Chondrocyte (in vitro differentiated cells): ENCODE measurements at places on chromosomes 13 and 19. TPM values are rescaled to one million over a fixed set of nuclear protein-coding genes. Genes with fewer than 3 reads are reported as not detected.

Gene RPS16
- 1,022 to 1,375 TPM (median 1,065 TPM) in 3 replicates for total RNA-seq

Gene FIZ1
- 11.3 to 14.7 TPM (median 14.4 TPM) in 3 replicates for total RNA-seq

Gene COL5A3
- total RNA-seq = 24.8 to 65.9 TPM (median 63.6 TPM) in 3 replicates

Gene LIM2
- not detected in 3 replicates for total RNA-seq

Gene EDNRB
- total RNA-seq = 0.12 TPM in 1 of 3 replicates, not detected in the others

Gene RFPL4AL1
- total RNA-seq = not detected in 3 replicates

Gene SYT3
- 0.28 to 0.77 TPM (median 0.47 TPM) in 3 replicates for total RNA-seq

Gene ZNF616
- total RNA-seq = 12.8 to 18.6 TPM (median 13.6 TPM) in 3 replicates

Gene BEST2
- total RNA-seq = not detected in 3 replicates

Gene CEACAM7
- total RNA-seq = not detected in 3 replicates

Gene USHBP1
- not detected in 3 replicates for total RNA-seq

Gene KRTDAP
- not detected in 3 replicates for total RNA-seq

GRCh38 chr13:22936228-22936627 is 244.6 kb upstream of the SGCG start:
- no peak for DNase-seq

- no peak for DNase-seq
These were observed 54.3 kb downstream of the SLAIN1 start for GRCh38 chr13:77751513-77752456.

- DNase-seq = no peak
These were observed 2.7 kb downstream of the PRKACA start for GRCh38 chr19:14114854-14115253.

- DNase-seq = no peak
These were observed 84.6 kb downstream of the CRYL1 start for GRCh38 chr13:20441056-20441455.

- DNase-seq = peak; percentile 90
These were observed 1.2 kb downstream of the KLF2 start for GRCh38 chr19:16325641-16326400.

DNA sequence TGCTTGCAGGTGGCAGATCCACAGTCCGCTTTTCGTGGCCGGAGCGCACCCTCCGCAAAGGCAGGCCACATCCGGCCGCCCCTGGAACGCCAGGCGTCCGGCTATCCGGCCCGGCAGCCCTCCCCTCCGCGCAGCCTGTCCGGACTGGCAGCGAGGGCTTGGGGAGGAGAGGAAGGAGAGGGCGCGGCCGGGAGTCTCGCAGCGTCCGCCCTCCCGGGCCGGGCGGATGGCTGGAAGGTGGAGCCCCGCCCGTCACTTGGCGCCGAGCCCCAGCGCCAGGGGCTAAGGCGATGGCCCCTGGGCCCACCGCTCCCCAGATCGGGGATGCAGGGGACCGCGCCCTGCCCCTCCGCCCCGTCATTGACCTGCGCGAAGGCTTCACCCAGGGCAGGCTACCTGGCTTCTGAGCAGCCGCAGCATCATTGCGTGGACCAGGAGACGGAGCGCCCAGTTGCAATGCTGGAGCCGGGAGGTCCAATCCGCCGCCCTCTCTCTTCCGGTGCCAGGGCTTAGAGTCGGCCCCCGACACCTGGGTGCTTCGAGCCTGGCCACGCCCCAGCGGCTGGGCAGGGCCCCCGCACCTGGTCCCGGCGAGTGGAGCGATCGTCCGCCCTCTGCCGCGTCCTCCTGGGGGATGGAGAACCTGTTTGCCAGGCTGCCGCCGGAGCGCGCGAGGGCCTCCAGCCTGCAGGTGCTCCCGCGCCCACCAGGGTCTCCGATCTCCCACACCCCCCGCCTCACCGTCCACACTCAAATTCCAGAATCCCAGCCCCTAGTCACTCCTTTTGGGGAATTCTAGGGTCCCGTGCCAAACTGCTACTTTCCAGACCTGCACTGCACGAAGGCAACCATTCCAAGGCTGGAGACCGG is at the start of gene FUT1:
TSS of gene FUT1 (minus strand) at position 146 of the 870 bp plus-strand sequence. CDS start 1,360 bp downstream, outside the sequence.
- DNase-seq = no peak

DNA sequence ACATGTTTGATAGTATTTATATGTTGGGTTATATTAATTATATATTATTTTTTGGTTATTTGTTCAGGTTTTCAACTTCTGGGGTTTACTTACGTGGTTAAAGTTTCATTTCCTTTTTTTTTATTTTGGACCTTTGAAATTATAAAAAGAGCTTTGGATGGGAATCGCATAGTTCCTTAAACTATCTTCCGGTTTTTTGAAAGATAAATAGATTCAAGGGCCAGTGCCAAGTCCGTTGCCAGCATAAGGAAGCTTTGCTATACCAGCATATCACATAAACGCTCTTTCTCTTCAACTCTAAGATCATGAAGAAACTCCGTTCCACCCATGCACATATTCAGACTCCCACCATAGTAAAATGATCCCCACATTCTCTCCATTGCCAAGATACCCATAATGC is 7.4 kb upstream of the OXGR1 start:
- DNase-seq = no peak

GRCh38 chr13:74562381-74562780 is 428.2 kb upstream of the KLF12 start:
- no peak for DNase-seq

DNA sequence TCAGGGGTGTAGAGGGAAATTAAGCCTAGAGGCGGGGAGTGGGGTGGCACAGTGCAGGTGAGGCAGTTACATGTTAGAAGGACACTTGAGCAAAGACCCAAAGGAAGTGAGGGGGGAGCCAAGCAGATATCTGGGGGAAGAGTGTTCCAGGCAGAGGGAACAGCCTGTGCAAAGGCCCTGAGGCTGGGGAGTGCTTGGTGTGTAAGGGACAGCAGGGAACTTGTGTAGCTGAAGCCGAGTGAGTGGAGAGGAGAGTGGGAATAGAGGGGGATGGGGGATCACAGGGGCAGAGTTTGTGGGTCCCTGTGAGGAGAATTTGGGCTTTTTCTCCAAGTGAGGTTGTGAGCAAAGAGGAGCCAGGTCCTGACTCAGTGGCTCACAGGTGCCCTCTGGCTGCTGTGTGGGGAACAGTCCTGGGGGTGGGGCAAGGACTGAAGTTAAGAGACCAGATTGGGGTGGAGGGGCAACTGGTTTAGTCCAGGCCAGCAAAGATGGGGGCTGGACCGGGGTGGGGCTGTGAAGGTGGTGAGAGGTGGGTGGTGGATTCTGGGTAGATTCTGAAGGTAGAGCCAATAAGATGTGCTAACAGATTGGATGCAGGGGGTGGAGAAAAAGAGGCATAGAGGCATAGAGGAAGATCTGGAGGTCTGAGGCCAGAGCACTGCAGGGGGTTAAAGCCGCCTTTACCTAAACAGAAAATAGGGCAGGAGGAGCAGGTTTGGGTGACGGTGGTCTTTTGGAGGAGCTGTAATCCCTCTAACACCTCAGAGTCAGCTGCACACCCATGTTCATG is 75.3 kb downstream of the CACNA1A start:
- DNase-seq = no peak

- no peak for DNase-seq
These were observed 26.6 kb downstream of the SLAIN1 start for GRCh38 chr13:77724092-77724491.

DNA sequence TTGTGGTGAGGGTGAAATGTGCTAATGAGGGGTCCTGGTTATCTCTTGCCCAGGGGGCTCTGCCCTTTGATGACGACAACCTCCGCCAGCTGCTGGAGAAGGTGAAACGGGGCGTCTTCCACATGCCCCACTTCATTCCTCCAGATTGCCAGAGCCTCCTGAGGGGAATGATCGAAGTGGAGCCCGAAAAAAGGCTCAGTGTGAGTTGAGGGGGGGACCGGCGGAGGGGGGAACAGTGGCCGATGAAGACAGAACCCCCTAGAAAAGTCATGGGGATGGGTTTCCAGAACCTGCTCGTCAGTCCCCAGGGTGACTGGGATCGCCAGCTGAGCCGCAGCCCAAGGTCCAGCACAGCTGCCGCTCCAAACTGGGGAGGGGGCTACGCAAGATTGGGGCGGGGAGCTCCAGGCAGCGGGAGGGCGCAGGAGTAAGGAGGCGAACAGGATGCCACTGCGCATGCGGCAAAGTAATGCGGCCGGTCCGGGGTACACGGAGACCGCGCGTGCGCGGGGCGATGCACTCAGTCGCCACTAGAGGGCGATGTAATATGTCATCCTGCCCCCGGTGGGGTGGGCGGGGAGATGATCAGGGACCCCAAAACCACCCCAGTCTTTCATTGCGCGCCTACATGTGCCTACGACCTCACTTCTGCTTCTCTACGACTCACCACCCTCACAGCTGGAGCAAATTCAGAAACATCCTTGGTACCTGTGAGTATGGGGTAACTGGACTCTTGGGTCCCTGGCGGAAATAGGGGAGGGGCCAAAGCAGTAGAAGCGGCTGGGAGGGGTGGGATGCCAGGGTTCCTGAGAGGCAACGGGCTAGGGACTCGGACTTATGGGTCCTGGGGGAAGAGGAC is 17.9 kb downstream of the BRSK1 start:
- DNase-seq = no peak

GRCh38 chr13:91659256-91660075 is 261.0 kb downstream of the GPC5 start:
- DNase-seq = no peak

GRCh38 chr13:40916207-40916998 is 102.7 kb downstream of the ELF1 start:
- DNase-seq = no peak

- no peak for DNase-seq
These were observed 216.5 kb downstream of the EFNB2 start for GRCh38 chr13:106318941-106319411.

DNA sequence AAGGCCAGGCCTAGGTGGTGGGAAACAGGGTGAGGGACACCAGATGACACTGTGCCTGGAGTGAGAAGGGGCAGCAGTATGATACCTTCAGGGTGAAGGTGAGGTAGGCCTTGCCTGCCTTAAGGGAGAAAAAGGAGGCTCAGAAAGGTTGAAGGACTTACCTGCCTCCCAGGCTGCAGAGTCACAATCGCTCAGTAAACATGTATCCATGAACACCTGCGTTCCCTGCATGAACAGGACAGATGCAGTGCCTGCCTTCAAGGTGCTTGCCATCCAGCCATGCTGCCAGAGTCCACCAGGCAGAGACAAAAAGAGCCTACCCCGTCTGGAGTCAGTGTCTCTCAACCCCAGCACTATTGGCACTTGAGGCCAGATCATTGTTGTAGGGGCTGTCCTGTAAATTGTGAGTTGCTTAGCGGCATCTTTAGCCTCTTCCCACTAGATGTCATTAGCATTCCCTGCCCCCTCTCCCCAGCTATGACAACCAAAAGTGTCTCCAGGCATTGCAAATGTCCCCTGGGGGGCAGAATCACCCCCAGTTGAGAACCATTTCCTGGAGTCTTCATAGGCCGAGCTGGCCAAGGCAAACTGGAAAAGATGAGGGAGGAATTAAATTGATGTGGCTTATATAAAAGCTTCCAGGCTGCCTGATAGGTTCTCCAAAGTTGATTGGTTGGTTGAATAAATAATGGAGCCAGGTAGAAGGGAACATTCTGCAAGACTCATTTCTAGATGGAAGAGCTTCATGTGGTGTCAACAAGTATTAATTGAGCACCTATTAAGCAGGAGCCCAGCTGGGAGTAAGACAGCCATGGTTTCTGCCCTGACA is 1.7 kb downstream of the MAP3K10 start:
- no peak for DNase-seq

- DNase-seq = no peak
These were observed 145.3 kb downstream of the PDS5B start for GRCh38 chr13:32731576-32731975.

DNA sequence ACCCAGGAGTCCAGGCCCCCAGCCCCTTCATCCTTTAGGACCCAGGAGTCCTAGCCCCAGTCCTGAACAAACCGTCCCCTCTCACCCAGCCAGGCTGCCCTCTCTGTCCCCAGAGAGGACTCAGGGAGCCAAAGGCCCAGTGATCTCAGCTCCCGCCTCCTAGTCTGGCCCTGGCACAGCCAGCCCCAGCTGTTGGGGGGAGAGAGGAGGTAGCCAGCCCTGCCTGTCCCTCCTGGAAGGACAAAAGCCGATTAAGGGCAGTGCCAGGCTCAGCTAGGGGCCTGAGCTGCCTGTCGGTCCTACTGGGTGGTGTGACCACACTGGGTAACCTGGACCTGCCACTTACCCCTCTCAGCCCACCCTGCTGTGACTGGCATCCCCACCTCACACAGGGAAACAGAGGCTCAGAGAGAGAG is 14.5 kb downstream of the LIPE start:
- DNase-seq = no peak

- DNase-seq = no peak
These were observed 16.4 kb upstream of the CYP2B6 start for GRCh38 chr19:40974633-40975037.

GRCh38 chr19:5652261-5652660 is 28.1 kb downstream of the MICOS13 start:
- no peak for DNase-seq

DNA sequence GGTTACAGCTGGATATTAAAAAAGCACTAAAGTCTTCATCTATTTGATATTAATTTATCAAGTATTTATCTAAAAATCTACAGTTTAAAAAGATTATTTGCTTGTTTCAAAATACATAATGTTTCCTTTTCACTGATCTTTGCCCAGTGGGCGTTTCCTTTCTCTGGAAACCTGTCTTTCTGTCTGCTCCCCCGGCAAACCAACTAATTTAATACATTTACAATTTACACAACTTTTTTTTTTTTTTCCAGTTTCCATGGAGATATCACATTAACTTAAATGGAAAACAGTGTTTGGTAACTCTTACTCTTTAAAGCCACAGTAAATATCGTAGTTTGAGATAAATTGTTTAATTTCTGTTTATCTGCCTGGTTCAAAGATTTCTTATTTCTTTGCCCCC is 5.3 kb downstream of the GPC6 start:
- no peak for DNase-seq

GRCh38 chr19:2726904-2727639 is 5.9 kb upstream of the DIRAS1 start:
- no peak for DNase-seq

DNA sequence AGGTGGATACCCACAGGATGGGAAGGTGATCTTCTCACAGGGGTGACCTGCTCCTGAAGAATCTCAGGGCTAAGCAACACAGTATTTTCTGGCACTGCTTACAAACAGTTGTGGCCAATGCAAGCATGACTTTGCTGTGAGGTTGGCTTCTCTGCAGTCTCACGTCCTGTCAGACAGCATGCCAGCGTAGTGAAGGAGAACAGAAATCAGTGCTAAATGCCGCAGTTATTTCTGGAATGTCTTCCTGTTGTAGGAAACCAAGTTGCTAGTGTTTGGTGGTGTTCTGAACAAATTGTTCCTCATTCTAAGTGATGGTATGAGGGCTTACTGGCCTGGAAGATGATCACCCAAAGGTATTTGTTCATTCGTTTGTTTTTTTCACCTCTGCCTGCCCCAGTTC is 320.1 kb downstream of the MTUS2 start:
- no peak for DNase-seq

- no peak for DNase-seq
These were observed 526.0 kb upstream of the SPRY2 start for GRCh38 chr13:80866921-80867320.
